ENCODE measurements at places on chromosomes 11 and 22.

DNA sequence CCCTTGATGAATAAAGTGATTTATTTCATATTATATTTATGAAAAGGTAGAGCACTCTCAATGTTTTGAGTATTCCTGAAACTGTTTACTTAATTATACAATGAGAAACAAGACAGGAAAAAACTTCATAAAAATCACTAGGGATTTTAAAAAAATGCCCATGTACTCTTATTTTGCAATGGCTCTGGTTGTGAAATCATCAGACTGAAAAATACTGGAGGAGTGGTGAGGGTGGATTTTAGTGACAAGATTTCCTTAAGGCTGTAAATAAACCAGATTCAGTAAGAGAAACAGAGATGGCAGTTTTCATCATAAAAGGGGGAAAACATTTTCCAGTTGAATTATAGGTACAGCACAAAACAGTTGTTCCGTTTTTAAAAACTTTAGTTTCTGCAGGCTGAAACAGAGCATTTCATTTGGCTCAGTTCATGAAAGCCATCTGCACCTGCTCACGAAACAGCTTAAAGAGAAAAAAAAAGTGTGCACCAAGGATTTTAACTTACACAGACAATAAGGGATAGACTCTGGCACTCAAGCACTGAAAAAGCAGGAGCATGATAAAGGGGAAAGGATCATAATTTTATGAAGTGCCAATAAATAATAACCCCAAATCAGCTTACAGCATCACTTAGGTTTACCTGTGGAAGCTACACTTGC is 100.7 kb downstream of the MAML2 start:
- DNase-seq, result no peak

DNA sequence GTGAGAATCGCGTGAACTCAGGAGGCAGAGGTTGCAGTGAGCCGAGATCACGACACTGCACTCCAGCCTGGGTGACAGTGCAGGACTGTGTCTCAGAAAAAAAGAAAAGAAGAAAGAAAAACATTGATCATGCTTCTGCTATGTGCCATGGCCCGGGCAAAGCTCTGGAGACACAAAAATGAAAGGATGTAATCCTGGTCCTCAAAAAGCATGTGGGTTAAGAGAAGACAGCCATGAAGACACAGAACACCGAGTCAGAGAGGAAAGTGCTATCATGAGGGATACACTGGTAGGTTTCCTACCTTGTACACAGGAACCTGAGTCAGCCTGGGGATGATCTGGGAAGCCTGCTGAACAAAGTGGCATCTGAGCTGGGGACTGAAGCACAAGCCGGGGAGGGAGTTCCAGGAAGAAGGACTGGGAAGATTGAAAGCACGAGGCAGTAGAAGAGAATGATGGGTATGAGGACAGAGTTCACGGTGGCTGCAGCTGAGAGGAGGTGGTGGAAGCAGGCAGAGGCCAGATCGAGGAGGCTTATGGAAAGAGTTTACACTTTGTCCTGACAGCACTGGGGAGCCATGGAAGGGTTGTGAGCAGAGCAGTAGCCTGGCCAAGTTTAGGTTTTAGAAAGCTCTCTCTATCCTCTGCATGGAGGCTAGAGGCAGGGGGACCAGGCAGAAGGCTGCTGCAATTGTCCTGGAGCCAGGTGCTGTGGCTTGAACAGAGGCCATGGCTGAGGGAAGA is 9.9 kb upstream of the MAFF start:
- DNase-seq, result no peak

DNA sequence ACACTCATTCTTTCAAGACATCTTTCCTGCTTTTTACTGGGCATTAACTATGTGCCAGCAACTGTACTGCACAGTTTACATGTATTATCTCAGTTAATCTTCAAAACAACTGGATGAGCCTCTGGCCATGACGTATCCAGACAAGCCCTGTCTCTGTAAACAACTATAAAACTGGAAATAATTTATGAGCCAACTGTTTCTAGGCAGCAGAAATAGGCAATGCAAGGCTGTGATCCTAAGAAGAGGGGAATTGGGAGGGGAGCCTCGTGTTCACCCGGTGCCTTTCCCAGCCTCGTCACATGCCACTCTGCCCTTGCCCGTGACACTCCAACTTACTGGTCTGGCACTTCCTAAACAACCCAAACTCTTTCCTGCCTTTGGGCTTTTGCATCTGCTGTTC is 82.8 kb downstream of the FBXO7 start:
- no peak for DNase-seq

- DNase-seq, result no peak
These were observed 29.4 kb upstream of the BAIAP2L2 start for GRCh38 chr22:38139901-38140300.

DNA sequence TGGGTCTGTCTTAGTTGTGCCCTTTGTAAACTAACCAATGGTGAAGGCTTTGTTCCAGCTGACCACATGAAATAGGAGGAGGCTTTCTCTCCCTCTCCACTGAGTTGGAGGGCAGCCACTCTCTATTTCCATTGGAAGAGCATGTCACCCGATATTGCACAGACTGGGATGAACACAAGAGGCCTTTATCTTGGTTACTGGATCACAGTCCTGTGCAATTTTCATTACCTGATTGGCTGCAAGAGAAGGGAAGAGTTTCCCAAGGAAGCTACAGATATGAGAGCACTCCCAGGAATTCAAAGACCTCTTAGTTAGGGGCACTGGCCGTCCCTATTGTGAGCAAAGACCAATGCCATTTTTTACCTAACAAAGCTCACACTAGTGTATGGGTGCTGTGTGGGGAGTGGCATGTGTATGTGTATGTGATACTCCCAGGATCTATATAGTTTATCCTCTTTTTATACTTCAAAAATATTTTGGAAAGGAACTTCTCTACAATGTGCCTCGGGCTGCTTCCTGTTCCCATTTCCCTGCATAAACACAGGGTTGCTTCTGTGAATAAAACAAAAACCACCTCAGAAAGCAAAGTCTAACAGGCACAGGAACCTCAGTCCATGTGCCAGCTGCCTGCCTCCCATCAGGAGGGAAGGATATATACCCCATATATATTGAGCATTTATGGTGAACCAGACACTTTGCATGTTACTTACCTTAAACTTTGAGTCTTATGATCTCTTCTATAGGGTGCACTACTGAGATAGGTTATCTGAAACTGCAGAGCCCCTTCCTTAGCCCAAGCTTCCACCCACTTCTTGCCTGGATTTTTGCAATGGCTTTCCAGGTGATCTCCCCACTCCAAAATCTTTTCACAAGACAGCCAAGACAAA is 126.5 kb downstream of the RASSF10 start:
- no peak for DNase-seq

DNA sequence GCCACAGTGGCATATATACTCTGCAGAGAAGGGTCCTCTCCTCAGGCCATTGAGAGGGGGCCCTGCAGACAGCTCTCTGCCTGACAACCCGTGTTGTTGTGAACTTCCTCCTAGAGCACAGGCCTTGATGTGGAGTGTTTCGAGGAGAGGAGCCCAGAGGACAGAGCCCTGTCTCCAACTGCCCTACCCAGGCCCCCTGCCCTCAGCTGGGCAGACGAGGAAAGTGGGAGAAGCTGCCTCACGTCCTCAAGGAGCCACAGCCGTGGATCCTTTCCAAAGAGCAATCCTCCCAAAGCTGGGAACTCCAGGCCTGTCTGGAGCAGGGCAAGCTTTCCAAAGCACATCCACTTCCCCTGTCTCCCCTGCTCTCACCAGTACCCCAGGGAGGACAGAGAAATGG is 10.7 kb downstream of the LMO1 start:
- DNase-seq, result no peak

DNA sequence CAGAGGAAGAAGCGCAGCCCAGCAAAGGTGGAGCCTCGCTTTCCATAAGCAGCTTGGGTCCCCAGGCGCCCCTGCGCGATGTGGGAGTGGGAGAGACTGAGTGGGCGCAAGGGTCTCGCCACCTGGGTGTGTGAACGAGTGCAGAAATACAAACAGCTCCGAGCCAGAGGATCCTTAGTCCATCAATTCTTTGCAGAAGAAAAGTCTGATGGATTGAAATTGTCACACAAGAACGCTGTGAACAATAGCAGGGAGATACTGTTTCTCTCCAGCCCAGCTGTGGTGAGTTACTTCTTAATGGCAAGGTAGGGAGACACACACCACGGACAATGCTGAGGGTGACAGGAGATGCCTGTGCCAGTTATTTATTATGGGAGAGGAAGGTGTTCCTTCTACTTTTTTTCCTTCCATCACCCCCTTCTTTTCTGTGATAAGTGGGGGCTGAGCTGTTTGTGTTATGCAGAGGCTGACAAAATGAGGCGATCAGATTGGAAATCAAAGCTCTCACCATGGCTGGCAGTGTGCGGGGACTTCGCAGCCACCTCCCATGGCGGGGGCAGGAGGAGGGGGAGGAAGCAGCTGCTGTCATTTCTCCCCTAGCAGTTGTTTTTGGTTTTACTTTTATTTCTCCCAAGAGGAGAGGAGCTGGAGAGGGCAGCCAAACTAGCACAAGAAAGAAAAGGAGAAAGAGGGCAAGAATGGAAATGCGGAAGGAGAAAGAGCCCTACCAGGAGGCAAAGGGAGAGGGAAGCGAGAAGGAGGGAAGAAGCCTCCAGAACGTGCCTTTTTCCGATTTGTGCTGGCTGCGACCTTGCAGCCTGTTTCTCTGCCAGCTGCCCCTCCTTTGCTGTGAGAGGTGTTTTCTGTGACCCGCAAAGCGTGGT is 755.8 kb downstream of the NTM start:
- DNase-seq, result no peak

DNA sequence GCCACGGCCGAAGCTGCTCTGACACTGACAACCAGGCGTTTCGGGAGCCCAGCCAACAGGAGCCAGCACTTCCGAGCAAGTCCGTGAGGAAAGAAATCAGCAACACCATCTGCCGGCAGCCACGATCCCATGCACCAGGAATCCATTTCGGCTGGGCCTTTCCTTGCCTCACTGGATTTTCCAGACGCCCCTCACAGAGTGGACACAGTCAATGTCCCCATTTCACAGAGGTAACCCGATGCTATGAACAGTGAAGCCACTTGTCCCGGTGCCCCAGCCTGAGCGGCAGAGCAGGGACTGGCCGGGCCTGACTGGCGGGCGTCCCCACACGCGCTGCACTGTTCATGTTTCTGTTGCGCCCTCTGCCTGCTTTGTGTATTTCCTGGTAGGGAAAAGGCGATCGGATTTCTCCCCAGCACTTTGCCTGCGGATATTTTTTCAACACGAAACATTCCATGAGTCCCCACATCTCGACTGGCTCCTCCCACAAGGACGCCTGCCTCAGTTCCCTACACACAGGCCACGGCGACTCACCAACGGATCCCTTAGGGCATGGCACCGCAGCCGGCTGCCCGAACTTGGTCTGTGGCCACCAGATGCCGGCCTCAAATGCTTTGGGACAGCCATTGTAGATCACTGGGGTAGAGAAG is 55.3 kb downstream of the TRMU start:
- peak; percentile 74 for DNase-seq

GRCh38 chr11:38510041-38510440 is 1912.0 kb upstream of the RAG2 start:
- DNase-seq, result no peak

- peak; percentile 78 for DNase-seq
These were observed 952 bp downstream of the YAP1 start for GRCh38 chr11:102111011-102111786.

DNA sequence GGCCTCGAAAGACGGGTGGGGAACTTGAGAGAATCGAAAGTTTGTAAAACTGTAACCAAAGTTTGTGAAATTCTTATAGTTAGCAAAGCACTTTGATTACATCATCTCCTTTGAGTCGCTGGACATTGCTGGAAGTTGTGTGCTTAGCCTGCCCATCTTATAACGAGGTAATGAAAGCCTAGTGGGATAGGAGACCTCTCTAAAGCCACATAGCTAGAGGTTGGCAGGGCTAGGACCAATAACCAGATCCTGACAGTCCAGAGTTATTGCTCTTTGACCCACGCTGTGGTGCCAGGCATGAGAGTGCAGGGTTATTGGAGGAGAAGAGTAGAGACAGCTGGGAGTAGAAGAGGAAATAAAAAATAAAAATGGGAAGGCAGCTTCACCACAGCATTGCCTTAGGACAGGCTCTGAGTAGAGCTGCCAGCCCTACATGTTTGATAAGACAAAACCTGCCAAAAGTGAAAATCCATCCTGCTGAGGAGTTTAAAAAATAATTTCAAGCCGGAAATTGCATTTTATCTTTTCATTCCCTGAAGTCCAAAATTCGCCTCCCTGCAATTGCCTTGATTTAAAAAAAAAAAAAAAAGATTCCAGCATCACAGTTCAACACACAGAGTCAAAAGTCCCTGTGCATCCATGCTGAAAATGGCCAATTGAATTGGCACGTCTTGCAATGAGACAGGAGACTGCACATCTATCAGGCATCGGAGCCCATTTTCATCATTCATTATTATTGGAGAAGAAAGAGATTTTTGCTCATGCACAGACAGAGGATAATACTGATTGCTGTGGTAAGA is 225.5 kb upstream of the POU2AF2 start:
- DNase-seq, result no peak

- no peak for DNase-seq
These were observed 60.2 kb upstream of the LYVE1 start for GRCh38 chr11:10628508-10629236.

- no peak for DNase-seq
These were observed 57.6 kb downstream of the TNRC6B start for GRCh38 chr22:40235308-40235707.

DNA sequence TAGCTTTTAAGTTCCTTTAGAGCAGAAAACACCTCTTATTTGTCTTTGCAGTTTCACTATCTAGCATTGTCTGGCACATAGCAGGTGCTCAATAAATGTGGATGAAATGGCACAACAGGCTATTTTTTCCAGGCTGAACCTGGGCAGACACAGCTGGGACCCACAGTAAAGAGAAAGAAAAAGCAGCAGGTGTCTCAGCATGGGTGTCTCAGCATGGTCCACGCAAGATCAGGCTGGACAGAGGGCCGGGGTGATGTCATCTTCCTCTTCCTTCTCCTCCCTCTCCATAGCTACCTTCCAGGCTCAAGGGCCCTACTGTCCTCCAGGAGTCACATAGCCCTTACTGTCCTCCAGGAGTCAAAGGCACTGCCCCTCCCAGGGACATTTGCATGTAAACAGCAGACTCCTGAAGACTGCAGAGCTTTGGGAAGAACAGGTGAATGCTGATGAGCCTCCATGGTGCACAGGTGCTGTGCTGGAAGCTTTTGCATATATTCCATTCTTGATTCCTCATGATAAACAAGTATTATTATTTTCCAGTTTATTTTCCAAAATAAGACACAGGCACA is 65.2 kb downstream of the DSCAML1 start:
- DNase-seq, result no peak

GRCh38 chr22:43387815-43388214 is 24.0 kb upstream of the MPPED1 start:
- DNase-seq, result no peak

- DNase-seq, result peak; percentile 27
These were observed at the start of gene ANO9 for GRCh38 chr11:441418-442274. Gene ANO9 (minus strand): TSS chr11:442011. CDS start chr11:441926, 85 bp downstream.

GRCh38 chr22:35835998-35836691 is 118.5 kb downstream of the APOL5 start:
- DNase-seq, result peak; percentile 45

DNA sequence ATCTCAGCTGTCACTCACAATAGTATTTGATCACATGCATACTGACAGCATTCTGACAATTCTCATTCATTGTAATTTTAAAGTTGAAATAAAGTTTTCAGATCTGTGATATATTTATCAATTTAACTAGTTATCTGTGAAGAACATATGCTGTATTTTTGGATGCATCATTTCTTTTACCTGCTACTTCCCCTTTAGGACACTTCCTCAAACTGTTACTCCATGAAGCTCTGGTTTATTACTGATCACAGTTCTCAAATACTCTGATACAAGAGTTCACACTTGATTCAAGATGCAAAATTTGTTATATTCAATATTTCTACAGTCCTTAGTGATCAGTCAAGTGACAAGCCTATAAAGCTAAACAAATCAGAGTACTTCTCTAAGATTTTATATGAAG is 1655.2 kb downstream of the LRRC4C start:
- no peak for DNase-seq

Measured in left cardiac atrium (tissue), 4 donors.